Stimulated activated CD4-positive, alpha-beta T cell treated with anti-CD3 and anti-CD28 coated beads, Interleukin-1b, Interleukin-23, amount 100 ng/mL, for 1 hour (primary cell): ENCODE measurements at places on chromosomes 4 and X.

DNA sequence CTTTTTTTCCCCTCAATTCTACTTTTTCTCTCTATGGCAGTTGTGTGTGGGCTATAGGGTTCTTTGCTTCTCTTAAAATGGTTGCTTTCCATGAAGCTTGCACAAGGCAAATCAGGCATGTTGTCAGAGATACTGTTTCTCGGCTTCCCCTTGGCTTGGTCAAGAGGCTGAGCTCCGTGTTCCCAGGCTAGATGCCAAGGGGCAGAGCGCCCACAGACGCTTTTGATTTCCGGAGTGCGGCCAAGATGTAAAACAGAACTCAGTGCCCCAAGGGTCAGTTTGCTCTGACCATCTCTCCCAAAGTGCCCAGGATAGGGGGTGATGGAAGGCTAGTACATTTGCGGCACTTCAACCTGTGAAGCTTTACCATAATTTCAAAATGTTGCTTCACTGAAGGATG lies 64.2 kb upstream of the DIPK2B start:
- DNase-seq: no peak

DNA sequence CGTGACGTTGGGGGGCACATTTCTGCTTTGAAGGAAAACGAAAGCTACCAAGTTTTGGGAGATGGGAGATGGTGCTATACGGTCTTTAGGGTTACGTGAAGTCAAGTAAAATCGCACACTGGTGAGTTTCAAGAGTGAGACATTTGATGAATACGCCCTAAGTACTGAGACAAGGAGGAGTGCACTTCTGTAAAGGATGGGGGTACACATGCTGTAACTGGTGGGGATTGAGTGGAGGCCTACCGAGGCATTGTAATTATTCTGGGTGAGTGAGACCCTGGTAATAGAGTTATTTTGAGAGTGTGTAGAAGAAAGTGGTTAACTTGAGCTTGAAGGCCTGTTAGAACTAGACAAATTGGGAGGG lies 536 bp downstream of the SH3BGRL start:
- no peak for DNase-seq

- no peak for DNase-seq
Observed at GRCh38 chr4:89797117-89797516, 39.8 kb downstream of the SNCA start.

GRCh38 chr4:55931833-55932232 lies 16.9 kb upstream of the CEP135 start:
- DNase-seq: no peak
